ENCODE measurements at places on chromosomes 2 and 18. TPM values are rescaled to one million over a fixed set of nuclear protein-coding genes. Genes with fewer than 3 reads are reported as not detected.

DNA sequence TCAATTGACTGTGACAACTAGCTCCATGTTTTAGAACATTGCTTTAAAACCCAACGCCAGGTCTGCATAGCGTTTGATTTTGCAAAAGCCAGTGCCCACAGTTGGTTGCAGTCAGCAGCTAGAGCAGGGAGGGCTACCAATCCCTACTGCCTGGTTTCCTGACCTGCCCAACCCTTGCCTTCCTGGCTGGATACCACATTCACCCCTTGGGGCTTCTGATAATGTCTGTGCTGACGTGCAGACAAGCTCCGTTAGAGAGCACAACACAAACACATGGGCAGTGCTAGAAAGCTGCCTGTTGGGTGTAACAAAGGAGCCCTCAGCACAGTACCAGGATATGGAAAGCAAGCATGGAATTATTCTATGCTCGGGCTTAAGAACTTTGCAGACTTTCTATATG lies 71.4 kb upstream of the THSD7B start:
- no peaks in the 10 kb centered on the region for H3K27me3 ChIP-seq
- H3K27ac ChIP-seq = no peak overlapping the region
- peaks cover 3% of the 10 kb centered on the region for H3K4me1 ChIP-seq
- DNase-seq = no peak
- H3K4me3 ChIP-seq = no peak overlapping the region

DNA sequence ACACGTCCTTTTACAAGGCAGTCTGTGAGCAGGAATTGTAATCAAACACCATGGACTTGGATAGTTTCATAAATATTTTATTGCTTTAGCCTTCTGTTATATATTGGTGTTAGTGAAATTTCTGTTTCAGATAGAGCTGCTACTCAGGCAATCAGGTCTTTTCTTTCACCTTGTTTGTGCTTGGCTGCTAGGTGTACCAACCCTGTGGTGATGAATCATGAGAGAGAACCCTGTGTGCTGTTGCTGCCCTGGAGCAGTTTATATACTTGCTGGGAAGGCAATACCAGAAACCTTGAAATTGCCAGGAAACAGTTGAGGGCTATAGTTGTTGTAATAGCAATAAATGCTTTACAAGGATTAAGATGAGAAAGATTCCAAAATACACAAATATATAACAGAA lies 84.5 kb downstream of the FSHR start:
- H3K27ac ChIP-seq = no peak overlapping the region
- H3K36me3 ChIP-seq = no peaks in the 10 kb centered on the region
- DNase-seq = no peak
- H3K4me3 ChIP-seq = no peak overlapping the region
- H3K27me3 ChIP-seq = no peaks in the 10 kb centered on the region
- no peaks in the 10 kb centered on the region for H3K4me1 ChIP-seq

- no peaks in the 10 kb centered on the region for H3K36me3 ChIP-seq
- no peak overlapping the region for H3K4me3 ChIP-seq
- H3K4me1 ChIP-seq = peaks cover 6% of the 10 kb centered on the region
- no peaks in the 10 kb centered on the region for H3K27me3 ChIP-seq
- DNase-seq = no peak
- H3K27ac ChIP-seq = no peak overlapping the region
These were observed 91.9 kb upstream of the FN1 start for GRCh38 chr2:215527736-215528135.

WDR75 gene
- total RNA-seq = 57.7 TPM

RPL37A gene
- total RNA-seq = 2,873 TPM

All from Caco-2 (cell line).